SJSA1 (cell line): ENCODE measurements at places on chromosomes 2 and 18.

DNA sequence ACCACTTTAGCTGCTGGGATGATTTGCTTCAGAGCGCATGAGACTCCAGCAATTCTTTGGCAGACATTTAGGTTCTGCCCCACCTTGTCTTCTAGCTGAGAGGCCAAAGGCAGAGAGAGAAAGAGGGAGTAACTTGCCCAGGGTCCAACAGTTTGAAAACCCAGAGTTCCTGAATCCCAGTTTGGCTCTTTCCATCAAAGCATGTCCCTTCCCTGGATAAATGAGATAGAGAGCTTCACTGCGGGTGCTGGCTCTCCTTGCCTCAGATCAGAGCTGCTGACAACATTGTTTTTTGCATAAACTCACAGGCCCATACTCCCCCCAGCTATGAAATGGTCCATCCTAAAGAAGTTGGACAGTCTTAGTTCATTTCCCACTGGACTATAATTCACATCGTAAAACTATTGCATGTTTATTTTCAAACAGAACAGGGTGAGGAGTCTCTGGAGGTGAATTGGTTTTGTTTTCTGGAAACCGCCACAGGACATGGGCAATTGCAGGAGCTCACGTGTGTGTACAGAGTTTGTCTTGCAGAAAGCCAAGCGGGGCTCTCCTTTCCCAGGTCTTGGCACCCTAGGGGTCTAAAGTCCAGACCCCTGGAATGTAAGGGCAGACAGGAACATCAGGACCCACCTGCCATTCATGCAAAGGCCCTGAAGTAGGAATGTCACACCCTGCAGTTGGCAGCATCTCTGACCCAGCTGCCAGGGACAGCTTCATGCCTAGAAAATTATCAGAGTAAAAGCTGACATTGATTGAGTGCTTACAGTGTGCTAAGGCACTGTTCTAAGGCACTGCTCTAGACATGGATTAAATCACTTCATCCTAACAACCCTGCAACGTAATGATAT lies 25.0 kb upstream of the SLC14A2 start:
- peak; percentile 53 for DNase-seq

DNA sequence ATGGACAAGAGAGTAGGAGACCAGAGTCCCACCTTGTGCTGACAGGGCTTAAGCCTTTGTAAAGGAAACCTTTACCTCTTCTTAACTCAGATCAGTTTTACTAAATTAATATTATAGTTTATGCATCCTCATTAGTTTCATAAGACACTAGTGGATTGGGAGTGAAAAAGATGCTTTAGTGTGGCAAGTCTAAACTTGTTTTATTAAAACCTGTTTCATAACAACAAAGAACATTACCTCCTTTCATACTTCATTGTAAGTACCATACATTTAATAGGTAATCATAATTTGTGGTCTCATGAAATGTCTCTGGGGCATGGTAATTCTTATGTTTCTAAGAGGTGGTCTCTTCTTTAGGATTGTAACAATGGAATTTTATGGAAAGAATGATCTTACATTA lies 63.4 kb downstream of the PIKFYVE start:
- no peak for DNase-seq

DNA sequence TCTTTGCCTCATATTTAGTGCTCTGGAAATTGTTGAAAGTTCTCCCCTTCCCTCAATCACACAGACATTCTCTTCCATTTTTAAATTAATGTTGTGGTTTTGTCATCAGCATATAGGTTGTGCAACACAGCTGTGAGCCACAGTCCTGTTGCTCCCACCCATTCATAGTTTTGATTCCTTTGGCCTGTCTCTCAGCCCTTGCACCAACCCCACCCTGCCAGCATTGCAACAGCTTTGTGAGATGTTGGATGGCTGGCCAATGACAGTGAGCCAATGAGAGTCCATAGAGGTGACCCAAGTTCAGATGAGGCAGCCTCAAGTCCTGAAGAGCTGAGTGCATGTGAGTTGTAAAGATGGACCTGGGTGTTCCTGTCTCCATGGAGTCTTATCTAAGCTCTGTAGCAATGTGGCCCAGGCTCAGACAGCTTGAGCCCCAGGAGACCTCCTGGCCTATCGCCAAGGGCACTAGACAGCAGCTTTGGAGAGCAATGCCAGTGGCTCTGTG lies 775.5 kb downstream of the RNF144A start:
- DNase-seq = no peak

DNA sequence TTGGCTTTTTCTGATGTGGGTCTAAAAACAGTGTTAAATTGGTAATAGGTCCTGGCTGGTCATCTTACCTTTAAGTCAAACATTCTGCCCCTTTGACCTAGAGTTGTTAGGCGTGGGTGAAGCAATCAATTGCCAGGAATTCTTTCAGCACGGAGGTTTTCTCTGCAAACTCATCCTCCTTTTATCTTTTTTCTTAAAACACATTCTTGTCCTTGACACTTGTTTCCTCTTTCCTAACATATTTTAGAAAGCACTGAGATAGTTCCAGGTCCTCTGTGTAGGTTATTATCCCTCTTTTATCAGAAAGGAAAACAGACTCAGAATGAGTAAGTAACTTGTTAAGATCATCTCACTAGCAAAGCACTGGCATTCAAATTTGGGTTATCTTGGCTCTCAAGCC lies 18.6 kb upstream of the AP1S3 start:
- no peak for DNase-seq

- DNase-seq = peak; percentile 58
These were observed 124.4 kb downstream of the INHBB start for GRCh38 chr2:120470041-120470965.

DNA sequence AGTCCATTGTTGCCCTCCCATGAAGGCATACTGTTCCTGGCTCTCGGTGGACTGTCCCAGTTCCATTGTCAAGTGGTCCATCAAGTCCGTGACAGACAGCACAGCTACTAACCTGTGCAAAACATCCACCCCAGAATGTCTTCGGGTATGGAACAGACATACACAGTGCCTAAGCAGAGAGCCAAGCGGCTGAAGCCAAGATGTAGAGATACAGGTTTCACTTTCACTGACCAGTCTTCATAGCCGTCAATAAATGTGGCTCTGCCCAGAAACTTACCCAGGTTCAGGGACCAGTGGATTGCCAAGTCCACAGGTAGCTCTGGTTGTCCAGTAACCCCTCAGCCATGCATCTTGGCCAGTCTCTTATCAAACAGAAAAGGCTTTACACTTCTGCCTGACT lies 10.7 kb upstream of the PAPOLG start:
- DNase-seq = no peak

GRCh38 chr2:98800330-98801064 lies 69.6 kb upstream of the MGAT4A start:
- DNase-seq = no peak

DNA sequence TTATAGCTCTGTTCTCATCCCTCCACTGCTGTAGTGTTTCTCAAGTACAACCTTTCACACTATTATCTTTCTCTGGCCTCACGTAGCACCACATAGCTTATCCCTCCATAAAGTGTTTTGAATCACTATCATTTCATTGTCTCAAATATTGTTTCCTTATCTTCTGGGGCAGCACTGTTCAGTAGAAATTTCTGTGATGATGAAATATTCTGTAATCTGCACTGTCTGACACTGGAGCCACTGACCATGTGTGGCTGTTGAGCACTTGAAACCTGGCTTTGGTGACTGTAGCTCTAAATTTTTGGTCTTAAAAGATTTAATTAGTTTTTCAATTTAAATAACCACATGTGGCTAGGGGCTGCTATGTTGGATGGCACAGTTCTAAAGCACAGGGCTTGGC lies 78.9 kb downstream of the CPS1 start:
- DNase-seq = no peak

DNA sequence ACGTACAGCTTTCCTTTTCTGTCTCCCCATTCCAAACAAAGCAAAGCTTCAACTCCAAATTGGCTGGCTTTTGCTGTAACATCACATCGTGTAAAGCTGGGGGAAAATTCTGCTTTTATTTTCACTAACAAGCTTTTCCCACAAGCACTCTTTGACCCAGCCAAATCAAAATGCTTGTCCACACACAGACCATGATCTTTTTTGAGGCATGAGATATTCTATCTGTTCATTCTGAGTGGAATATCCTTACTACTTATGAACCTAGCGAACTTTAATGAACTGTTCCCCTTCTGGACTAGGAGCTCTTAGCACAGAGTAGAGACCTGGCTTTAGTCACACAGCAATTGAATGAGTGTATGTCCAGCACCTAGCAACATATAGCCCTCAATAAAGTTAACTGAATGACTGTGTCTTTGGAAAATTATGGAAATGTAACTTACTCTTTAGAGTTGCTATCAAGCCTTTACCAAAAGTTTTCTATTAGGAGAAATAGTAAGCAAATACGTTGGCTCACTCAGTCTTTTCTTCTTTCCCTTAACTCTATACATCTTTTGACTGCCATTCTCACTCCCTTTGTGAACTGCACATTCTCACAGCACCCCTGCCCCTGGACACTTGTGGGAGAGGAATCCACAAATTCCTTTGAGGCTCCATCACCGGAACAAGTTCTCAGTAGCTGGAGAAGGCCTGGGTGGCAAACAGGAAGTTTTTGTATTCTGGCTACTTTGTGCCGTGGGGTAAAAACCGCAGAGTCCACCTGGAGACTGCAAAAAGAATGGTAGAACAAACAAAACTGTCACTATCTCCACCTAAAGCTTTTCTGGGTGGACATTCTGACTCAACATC lies 1.3 kb upstream of the UBE2E3 start:
- peak; percentile 89 for DNase-seq

- DNase-seq = no peak
These were observed 33.9 kb downstream of the ZBTB7C start for GRCh38 chr18:48375150-48375800.

DNA sequence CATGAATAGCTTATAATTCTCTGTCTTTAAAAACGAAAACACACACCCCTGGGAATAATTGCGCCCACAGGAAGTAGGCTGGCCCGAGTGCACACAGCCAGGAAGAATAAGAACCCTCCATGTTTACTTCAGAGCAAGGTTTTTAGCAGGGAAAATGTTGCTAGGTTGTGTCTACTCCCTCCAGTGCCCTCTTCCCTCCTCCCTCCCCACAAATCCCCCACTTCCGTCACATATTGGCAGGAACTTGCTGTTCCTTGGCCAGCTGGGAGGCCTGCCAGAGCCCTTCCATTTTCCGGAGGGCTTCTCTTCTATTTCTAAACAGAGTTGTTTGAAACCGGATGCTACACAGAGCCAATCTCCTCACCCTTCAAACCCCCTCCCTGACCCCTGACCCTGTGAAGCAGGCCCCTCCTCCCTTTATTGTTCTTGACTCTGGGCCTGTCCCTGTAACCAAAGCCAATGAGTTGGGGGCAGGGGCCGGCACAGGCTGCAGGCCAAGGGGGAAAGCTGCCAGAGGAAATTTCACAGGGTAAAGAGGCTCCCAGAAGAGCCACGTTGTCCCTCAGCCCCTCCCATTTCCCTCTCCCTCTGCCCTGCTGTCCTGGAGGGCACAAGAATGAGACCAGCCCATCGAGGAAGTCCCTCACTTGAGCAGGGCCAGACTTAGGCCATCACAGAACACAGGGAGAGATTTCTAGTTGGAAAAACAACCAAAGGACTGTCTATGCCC lies 49.8 kb upstream of the LGALSL start:
- DNase-seq = no peak

DNA sequence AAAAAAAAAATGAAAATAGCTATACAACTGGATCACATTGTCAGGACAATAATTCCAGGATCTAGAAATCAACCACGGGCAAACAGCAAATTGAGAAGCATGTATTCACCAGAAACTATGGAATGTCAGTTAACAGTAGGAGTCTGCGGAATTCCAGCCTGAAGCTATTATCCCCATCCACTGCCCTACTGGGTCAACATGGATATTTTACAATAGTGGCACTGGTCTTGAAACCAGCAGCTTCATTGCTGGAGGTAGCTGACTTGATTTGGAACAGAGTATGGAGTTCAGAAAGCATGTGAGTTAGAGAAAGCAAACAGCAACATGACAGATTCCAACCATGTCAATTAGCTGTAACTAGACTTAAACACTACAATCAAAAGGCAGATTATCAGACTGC lies 55.7 kb upstream of the PDE1A start:
- no peak for DNase-seq

DNA sequence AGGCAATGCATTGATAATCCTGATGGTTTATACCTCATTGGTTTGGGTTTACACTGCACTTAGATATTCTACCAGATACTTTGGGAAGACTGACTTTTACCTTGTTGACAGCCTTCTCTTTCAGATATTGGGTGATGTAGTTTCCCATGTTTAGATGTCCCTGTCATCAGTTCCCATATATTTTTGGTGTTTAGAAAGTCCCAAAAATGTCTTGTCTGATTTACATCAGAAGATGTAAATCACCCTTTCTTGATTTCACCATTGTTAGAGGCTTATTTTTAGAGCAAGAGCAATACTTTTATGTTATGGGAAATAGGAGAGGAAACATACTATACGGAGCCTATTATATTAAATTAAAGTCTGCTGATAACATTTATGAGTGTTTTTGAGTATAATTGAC lies 14.4 kb upstream of the CCDC102B start:
- DNase-seq = no peak

GRCh38 chr2:159788253-159788652 lies 9.8 kb downstream of the CD302 start:
- no peak for DNase-seq

DNA sequence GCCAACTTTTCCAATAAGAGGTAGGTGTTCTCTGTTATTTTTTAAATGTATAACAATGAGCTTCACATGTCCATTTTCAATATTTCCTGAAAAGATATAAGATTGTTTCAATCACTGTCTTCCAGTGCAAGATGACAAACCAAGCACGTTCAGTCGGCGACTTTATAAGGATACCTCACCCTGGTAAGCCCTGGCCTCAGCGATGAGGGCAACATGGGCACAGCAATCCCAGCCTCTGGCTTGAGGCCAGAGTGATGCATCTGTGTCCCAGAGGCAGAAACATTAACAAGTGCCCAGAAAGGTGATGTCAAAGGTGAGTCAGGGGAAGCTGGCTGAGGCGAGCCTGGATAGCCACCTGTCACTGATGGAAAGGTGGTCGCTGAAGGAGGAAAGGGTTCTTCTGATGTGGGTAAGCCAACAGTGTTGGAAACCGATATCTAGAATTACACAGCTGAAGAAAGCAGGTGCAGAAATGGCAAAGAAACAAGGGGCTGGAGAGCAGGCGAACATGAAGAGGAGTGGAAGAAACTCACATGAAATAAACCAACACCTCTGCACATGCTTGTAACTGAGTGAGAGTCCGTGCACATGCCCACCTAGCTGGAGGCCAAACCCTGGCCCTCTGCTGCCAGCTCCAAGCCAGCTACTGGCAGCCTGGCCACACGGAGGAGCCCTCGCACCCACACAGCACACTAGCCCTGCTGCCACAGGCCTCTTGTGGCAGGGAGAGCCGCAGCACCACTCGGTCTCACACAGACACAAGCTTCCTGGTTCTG lies 65.5 kb downstream of the FBXO15 start:
- DNase-seq = peak; percentile 29

GRCh38 chr2:219542931-219543595 lies 546 bp downstream of the CHPF start:
- peak; percentile 78 for DNase-seq

- no peak for DNase-seq
These were observed 38.8 kb downstream of the CD28 start for GRCh38 chr2:203745267-203745666.

- DNase-seq = no peak
These were observed 233.3 kb upstream of the SMAD2 start for GRCh38 chr18:48163738-48164115.

- DNase-seq = no peak
These were observed 31.6 kb upstream of the NABP1 start for GRCh38 chr2:191646163-191646902.

- peak; percentile 75 for DNase-seq
These were observed 3.0 kb downstream of the SCG2 start for GRCh38 chr2:223598994-223599639.
